ENCODE measurements at places on chromosomes 6 and 20.

- no peak for DNase-seq
Measured at GRCh38 chr6:132513831-132514545, 1.1 kb upstream of the STX7 start.

DNA sequence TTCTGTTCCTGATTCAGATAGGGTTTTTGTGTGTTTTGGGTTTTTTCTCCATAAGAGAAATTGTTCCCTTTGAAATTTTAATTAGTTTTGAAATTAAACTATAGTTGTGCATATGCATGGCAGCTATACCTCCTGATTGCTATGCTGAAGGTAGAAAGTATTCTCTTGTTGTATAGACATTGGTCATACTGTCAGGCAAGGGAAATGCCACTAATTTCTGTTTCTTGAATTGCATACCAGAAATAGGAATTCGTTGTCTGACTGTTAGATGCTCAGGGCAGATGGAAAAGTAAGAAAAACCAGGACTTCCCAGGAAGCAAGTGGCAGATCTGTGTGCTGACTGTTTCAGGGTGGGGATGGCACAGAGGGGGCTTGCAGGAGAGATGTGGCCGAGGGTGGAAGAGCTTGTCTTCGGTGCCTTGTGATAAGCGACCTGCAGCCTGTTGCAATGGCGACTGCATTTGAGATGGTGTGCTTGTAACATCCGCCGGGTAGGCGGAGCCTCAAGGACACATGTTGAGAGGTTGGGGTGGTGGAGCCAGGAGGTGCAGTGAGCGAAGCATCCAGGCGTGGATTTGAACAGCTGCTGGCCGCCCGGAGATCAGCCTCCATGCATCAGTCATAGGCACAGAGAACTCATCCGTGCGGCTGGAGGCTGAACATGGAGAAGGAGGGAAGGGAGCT, 42.8 kb downstream of the RREB1 start:
- no peak for DNase-seq

- no peak for DNase-seq
Measured at GRCh38 chr20:60955706-60956105, 296.4 kb upstream of the CDH4 start.

GRCh38 chr6:13355999-13356785, 27.9 kb upstream of the TBC1D7 start:
- DNase-seq = no peak

DNA sequence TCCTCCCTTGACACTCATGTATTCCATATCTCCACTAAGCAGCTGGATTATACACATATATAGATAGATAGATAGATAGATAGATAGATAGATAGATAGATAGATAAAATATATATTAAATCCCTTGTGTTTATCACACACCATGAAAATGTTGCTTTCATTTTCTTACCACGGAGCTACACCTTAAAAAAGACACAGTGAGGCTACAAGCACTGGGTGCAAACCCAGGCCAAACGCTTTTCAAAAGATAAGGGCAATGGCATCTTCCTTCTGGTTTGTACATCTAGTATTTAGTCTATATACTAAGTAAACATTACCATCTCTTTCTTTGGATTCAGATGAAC, 377.1 kb downstream of the ESR1 start:
- DNase-seq = no peak

- no peak for DNase-seq
Measured at GRCh38 chr20:1754306-1754705, 96.7 kb upstream of the SIRPG start.

- DNase-seq = no peak
Measured at GRCh38 chr20:43124241-43124640, 65.5 kb downstream of the PTPRT start.
